ENCODE measurements at places on chromosomes 5 and 9. TPM values are rescaled to one million over a fixed set of nuclear protein-coding genes. Genes with fewer than 3 reads are reported as not detected.

GKAP1 gene
- total RNA-seq: 3.3 TPM

INSL4 gene
- total RNA-seq: not detected

GDNF gene
- not detected for total RNA-seq

TNFSF8 gene
- total RNA-seq: 20.1 TPM

DNA sequence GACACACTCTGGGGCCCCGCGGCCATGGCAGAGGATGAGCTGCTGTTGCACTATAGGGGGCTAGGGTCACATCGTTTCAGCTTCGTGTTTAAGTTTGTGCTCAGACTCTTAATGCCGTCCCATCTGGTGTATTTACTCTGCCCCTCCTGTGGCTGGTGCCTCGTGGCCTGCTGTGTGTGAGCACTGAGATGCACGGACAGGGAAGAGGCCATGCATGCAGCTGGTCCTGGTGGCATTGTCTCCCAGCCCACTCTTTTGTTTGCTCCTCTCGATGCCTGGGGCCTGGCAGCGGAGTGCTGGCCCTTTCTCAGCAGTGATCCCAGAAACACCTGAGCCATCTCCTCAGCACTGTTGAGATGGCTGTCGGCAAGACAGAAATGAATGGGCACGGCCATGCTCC is 30.0 kb upstream of the PHF2 start:
- ATAC-seq: no peak

LHX3 gene
- 0.16 TPM for total RNA-seq

GLRA1 gene
- not detected for total RNA-seq

SLC34A1 gene
- 0.56 TPM for total RNA-seq

DNA sequence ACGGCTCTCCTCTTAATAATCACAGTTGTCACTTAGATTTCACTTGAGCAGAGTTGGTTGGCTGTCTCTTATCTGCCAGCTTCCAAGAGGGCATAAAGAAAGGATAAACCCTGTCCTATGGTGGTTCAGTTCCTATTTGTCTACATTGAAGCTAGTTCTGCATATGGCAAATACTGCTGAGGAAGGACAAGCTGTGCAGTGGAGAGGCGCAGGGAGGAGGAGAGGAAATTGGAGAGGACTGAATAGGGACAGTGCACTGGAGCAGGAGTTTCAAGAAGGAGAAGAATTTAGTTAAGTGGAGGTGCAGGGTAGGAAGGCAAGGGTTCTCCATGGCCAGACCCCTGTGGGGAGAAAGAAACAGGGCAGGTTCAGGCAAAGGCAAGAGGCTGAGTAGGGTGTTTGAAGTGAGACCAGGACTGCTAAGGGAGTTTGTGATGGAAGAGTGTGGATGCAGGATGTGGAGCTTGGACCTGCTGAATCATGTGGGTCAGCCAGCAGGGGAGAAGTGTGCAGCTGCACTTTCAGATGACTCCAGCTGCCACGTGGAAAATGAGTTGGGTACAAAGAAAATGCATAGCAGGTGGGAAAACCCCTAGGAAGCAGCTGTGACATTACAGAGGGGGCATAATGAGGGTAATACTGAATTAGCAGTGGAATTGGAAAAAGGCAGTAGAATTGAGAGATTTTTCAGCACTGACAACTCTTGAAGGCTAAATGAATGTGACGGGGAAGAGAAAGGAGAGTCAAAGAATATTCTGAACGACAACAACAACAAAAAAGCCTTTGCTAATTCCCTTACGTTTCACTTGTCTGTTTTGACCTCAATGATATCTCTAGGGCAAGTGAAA is 66.8 kb downstream of the MAMDC2 start:
- ATAC-seq: no peak

- ATAC-seq: no peak
Measured at GRCh38 chr5:94544031-94544650, 74.3 kb downstream of the KIAA0825 start.

PTPN3 gene
- 0.82 TPM for total RNA-seq

DNA sequence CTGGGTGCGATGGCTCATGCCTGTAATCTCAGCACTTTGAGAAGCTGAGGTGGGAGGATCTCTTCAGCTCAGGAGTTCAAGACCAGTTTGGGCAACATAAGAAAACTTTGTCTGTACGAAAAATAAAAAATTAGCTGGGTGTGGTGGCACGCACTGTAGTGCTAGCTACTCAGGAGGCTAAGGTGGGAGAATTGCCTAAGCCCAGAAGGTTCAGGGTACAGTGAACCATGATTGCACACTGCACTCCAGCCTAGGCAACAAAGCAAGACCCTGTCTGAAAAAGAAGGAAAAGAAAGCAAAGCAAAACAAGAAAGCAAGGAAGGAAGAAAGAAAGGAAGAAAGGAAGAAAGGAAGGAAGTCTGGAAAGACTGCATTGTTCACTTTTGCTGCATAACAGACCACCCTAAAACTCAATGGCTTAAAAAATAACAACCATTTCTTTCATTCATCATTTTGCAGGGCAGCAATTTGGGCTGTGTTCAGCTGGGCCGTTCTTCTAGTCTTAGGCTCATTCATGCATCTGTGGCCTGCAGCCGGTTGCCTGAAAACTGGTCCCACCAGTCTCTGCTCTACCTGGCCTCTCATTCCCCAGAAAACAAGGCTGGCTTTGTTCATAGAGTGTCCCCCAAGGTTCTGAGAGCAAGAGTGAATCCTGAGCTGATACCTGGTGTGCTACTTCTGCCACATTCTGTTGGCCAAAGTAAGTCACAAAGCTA is 82.4 kb upstream of the MIER3 start:
- ATAC-seq: no peak

- ATAC-seq: no peak
Measured at GRCh38 chr5:168356592-168356991, 65.1 kb downstream of the WWC1 start.

DNA sequence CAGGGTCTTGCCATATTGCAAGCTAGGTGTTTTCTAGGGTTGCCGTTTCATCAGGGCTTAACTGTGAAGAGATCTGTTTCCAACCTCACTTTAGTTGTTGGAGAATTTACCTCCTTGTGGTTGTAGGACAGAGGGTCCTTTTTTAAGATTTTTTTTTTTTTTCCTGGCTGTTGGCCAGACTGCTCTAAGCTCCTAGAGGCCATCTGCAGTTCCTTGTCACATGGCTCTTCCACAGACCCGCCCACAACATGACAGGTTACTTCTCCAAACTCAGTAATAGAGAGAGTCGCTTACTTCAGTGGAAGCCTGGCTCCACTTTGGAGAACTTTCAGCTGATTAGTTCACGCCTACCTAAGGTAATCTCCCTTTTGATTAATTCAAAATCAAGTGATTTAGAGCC is 543.7 kb downstream of the DMRTA1 start:
- ATAC-seq: no peak

NDFIP1 gene
- 35.0 TPM for total RNA-seq

QRFP gene
- total RNA-seq: not detected

GALT gene
- total RNA-seq: 66.7 TPM

DNA sequence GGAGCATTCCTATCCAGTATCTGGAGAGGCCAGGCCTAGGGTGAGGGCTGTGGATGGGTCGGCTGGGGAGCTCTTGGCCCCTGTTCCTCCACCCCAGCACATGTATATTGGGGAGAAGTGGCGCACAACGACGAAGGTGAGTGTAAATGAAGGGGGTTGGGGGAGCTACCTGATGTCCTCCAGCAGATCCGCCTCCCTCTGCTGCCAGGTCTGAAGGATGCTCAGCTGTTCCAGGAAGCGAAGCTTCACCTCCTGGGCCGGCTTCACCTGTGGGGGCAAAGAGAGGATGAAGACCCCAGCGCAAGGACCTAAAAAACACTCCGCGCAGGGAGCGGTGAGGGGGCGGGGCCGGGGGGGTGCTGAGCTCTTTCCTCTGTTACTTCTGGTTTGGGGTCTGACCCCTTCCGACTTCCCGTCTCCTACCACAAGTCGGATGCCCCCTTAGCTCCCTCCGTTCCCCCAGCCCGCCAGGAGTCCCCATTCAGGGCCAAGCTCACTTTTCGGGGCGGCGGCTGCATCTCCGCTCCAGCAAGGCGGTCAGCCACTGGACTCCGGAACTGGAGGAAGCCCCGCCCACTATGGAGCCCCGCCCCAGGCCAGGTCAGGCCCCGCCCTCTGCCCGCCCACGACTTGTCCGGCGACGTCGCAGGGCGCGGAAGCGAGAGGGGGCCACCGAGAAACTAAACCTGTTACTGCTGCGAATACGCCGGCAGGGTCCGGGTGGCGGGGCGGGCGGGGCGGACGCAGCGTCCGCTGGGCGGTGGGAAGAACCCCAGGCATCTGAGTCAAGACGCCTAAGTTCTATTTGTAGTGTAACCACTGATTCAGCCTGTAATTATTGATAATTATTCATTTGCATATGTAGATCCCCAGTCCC is at the start of gene FCHSD1:
FCHSD1 (minus strand) TSS at position 568 of the 877 bp plus-strand sequence; CDS start at position 518, 50 bp downstream.
- ATAC-seq: peak; percentile 97

GRCh38 chr5:141032626-141033025 is 18.5 kb upstream of the PCDHB1 start:
- ATAC-seq: no peak

TSPAN17 gene
- 26.7 TPM for total RNA-seq

DNA sequence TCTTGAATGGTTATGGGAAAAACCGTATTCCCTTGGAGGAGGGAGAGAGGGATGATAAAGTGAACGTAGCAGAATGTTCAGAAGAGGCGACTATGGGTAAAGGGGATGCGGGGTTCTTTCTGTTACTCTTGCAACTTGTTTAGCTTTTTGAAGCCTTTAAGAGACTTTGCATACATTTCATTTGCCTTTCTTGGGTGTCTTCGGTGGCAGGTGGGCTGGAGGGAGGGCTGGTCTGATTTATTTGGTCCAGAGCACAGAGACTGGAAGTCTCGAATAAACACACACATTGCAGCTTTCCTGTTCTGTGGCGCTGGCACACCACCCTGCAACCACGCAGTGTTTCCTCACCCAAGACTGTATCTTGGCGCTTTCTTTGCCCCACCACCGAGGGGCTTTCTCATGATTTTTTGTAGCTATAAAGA is 23.2 kb downstream of the TTF1 start:
- no peak for ATAC-seq

BASP1 gene
- 1.3 TPM for total RNA-seq

- no peak for ATAC-seq
Measured at GRCh38 chr9:122216798-122217418, 11.8 kb downstream of the LHX6 start.

- ATAC-seq: no peak
Measured at GRCh38 chr9:4320021-4320420, 20.2 kb upstream of the GLIS3 start.

GRCh38 chr9:16136961-16137360 is 584.1 kb downstream of the CCDC171 start:
- ATAC-seq: no peak

SEMA5A gene
- not detected for total RNA-seq

DNA sequence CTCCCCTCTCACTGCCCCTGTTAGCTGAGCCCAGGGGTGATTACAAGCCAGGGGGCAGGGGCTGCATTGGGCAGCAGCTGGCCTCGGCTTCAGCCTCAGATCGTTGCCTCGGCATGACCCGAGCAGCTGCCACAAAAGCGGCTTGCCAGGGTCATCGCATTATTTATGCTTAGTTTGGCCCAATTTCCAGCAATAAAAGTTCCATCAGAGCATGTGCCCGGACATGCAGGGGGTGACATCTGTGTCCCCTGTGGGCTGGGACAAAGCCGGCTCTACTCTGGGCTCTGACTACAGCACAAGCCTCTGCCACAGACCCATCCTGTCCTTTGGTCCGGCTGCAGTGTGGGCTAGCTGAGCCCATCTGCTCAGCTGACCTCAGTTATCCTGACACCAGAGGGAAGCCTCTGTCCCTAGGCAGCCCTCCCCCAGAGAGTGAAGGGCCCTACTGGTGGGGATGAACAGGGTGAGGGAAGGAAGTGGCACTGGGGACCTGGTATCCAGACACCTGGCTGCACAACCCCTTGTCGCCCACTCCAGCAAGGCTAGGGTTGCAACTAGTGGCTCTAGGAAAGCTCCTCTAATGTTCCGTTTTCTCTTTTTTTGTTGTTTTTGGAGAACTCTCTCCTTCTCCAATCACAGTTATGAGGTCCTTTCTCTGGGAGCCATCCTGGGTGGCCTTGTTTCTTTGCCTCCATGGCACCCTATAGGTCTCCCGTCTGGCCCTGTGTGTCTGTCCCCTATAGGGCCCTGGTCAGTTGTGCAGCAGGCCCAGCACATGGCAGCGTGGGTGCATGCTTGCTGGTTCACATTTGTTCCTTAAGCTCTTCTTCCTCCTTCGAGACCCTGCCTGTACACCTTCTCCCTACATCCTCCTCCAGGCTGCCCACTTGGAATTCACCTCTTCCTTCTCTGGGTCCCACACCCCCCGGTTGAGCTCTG is 13.3 kb upstream of the GADD45G start:
- ATAC-seq: no peak

DNA sequence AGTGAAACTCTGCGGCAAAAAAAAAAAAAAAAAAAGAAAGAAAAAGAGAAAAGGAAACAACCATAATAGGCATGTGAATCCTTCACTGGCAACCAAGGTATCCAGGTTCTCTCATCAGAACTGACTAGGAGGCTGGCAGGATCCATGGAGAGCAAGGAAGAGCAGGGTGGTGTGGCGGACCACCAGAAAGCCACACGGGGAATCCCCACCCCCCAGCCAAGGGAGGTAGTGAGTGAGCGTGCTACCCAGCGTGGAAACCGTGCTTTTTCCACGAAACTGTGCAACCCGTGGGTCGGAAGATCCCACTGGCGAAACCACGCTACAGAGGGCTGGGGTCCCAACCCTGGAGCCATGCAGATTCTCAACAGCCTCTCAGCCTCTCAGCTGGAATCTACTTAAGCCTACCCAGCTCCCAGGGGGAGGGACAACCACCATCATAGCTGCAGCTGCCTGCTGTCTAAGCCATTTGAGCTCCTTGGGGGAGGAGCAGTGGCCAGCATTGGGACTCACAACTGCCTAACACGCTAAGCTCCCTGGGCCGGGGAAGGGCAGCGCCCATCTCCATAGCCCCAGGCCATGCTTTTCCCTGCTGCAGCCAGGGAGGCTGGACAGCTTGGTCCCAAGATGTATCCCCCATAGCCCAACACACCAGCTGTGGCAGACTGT is 91.6 kb downstream of the PRELID2 start:
- ATAC-seq: peak; percentile 63

Measured in activated T-helper 17 cell treated with anti-CD3 and anti-CD28 coated beads, Interleukin-2, amount 50 U/mL, for 72 hours (primary cell).